NCI-H2081 (cell line): ENCODE measurements at places on chromosomes 5 and 9.

- DNase-seq, result peak; percentile 83
Measured at GRCh38 chr9:38362852-38363588, 29.5 kb upstream of the ALDH1B1 start.

DNA sequence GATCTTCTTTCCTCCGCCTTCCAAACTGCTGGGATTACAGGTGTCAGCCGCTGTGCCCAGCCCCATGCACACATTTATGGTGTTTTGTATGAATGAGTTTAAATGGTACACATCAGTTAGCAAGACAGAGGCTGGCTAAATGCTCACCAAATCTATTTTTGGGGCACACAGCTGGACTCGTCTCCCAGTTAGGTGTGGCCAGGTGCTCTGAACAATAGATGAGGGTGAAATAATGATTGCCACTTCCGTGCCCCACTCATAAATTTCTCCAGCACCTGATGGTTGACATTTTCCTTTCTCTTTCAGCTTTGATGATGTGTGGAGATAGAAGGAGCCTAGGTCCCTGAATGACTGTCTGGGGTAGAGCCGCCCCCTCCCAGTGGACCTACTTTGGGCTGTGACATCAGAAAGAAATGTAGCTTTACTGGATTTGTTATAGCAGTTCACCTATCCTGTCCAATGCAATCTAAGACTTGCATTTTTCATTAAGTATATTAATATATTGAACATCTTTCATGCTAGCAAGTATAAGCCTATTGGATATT, 8.6 kb upstream of the RAPGEF1 start:
- peak; percentile 75 for DNase-seq

GRCh38 chr5:156527611-156528010, 200.6 kb downstream of the SGCD start:
- no peak for DNase-seq

- no peak for DNase-seq
Measured at GRCh38 chr5:174464504-174465165, 259.7 kb upstream of the MSX2 start.

- no peak for DNase-seq
Measured at GRCh38 chr5:22669345-22669744, 183.8 kb downstream of the CDH12 start.

DNA sequence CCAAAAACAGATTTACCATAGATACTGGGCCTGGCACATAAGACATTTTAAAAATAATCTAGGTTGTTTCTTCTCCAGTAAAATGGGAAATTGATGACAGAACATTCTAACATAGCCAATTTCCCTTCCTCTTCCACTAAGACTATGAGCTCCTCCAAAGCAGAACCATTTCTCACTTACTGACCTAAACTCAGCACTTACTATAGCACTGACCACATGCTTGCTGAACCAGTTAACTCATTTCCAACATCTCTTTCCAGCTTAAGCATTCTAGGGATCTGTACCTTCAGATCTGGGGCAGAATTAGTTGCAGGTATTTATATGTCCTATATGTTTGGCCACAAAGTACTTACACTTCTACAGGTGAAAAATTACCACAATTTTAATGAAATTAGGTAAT, 58.9 kb downstream of the TTC39B start:
- DNase-seq, result no peak

GRCh38 chr9:100206899-100207298, 107.9 kb downstream of the INVS start:
- no peak for DNase-seq

GRCh38 chr5:137642091-137642490, 93.8 kb downstream of the KLHL3 start:
- DNase-seq, result no peak

- DNase-seq, result no peak
Measured at GRCh38 chr5:3056866-3057265, 305.4 kb upstream of the IRX2 start.

DNA sequence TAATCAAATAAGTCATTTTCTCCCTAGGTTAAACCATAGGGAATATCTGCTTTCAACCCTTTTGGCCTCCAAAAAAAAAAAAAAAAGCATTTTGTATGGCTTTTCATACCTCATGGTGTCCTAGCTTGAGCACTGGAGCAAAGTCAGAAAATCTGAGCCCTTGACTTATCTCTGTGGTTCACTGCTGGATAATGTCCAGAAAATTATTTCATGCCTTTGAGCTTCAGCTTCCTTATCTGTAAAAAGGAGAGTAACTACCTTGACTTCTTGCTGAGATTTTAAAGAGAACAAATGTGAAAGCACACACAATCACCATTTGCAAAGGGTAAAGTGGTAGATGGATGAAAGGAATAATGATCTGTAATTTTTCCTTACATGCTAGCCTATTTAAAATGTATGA, 165.9 kb downstream of the ALDH1A1 start:
- no peak for DNase-seq

GRCh38 chr5:35902046-35902672, 36.3 kb downstream of the CAPSL start:
- DNase-seq, result no peak

DNA sequence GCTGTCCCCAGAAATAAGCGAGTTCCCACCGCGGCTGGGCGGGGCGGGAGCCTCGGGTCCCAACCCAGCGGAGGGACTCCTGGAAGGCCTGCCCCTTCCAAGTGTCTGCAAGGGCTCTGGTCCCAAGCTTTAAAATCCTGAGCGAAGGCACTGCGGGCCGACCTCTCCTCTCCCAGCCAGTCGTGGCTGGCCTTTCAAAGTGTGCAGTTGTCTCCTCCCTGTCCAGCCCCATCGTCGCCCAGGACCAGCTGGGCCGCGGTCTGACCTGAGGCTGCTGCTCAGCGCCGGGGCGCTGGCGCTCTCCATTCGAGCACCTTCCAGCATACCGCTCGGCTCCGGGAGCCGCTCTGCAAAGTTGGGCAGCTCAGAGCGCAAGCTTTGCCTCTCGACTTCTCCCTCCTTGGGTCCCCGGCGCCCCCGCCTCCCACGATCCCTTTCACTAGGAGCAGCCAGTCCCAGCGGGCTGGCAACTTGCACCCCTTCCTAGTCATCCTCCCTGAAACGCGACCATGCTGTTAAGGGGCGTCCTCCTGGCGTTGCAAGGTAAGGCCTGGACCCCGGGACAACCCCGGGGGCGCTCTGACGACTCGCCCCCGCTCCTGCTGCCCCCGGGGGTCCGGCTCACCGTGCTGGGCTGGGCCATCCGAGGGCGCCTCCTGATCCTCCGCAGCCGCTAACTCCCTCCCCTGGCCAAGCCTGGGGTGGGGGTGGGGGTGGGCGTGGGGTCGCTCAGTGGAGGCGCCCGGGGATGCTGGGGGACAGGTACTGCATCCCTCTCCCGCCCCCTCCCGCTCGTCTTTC, at the start of gene MAMDC2:
TSS of gene MAMDC2 (plus strand) at position 160 of the 801 bp plus-strand sequence. CDS start at position 510, 350 bp downstream.
- DNase-seq, result peak; percentile 22

DNA sequence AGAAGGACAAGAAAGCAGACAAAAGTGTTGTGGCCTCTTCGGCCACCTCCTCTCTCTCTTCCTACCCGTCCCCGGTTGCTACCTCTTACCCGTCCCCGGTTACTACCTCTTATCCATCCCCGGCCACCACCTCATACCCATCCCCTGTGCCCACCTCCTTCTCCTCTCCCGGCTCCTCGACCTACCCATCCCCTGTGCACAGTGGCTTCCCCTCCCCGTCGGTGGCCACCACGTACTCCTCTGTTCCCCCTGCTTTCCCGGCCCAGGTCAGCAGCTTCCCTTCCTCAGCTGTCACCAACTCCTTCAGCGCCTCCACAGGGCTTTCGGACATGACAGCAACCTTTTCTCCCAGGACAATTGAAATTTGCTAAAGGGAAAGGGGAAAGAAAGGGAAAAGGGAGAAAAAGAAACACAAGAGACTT, 2.4 kb downstream of the EGR1 start:
- no peak for DNase-seq

DNA sequence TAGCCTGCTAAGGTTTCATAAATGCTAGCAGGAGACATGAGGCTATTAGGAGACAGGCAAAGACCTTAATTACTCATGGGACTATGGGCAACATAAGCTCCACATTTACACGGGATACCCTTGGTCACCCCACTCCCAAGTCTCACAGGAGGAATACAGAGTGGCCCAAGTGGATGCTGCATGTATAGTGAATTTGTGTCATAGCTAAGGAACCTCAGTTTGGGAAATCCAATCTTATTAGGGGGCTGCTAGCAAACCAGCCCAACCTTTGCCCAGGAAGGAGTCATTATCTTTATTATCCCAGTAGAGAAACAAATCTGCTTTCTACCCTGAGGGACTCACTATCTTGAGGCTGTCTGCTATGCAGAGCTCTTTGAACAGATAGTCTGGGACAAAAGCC, 405.9 kb downstream of the KIAA0825 start:
- DNase-seq, result no peak

DNA sequence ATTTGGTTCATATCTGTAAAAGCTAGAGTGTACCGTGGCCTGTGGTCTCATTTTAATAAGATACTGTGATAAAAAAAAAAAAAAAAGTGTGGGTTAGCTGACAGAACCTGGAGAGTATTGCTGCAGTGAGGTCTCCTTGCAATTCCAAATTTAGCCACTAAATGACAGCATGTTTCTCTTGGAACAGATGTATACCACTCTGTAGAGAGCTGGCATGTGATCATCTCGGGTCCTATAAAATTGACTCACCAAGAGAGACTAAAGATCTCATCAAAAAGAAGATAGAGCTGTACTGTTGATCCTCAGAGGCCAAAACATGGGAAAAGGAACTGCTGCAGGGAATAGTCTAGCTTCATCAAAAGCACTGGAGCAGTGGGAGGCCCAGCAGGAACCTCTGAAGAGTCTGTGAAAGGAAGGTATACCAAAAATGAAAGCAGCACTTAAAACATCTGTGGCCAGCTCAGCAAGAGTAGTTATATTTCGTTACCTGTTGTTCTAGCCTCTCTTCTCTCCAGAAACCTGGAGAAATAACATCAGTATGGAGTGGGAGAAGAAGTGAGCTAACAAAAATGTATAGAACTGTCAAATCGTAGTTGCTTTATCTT, 826.8 kb downstream of the EFNA5 start:
- DNase-seq, result peak; percentile 8

DNA sequence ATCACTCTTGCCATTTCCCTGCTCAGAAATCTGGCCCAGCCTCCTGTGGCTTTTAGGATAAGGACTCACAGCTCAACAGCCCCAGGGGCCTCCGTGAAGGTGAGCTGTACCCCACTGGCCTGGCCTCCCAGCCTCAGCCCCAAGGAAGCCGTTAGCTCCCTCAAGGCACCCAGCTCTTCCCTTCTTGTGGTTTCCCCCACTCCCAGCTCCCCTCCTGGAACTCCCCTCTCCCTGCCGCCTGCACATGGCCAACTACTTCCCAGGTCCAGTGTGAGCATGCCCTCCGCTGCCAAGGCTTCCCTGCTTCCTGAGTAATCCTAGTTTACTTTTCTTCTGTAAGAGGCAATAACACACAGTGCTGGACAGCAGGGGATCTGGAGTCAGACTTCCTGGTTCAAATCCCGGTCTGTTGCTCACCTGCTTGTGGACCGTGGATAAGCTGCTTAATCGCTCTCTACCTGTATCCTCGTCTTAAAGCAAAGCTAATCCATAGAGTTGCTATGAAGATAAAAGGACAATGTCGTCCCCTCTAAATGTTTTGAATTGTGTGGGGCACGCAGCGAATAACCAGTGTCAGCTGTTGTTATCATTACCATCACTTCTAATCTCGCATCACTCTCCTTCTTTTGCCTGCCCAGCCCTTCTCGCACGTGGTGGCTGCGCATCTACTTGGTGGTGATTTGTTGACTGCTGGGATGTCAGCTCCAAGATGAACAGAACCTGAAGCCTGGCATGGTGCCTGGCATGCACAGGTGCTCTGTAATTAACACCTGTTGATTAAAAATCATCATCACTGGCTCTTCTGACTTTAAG, 86.6 kb downstream of the C5orf15 start:
- peak; percentile 11 for DNase-seq

GRCh38 chr5:69454460-69455249, 37.9 kb upstream of the OCLN start:
- DNase-seq, result no peak

- peak; percentile 90 for DNase-seq
Measured at GRCh38 chr9:137046088-137046787, at the start of gene NPDC1. Gene NPDC1 (minus strand): TSS chr9:137046177. CDS start chr9:137045989, 188 bp downstream.

DNA sequence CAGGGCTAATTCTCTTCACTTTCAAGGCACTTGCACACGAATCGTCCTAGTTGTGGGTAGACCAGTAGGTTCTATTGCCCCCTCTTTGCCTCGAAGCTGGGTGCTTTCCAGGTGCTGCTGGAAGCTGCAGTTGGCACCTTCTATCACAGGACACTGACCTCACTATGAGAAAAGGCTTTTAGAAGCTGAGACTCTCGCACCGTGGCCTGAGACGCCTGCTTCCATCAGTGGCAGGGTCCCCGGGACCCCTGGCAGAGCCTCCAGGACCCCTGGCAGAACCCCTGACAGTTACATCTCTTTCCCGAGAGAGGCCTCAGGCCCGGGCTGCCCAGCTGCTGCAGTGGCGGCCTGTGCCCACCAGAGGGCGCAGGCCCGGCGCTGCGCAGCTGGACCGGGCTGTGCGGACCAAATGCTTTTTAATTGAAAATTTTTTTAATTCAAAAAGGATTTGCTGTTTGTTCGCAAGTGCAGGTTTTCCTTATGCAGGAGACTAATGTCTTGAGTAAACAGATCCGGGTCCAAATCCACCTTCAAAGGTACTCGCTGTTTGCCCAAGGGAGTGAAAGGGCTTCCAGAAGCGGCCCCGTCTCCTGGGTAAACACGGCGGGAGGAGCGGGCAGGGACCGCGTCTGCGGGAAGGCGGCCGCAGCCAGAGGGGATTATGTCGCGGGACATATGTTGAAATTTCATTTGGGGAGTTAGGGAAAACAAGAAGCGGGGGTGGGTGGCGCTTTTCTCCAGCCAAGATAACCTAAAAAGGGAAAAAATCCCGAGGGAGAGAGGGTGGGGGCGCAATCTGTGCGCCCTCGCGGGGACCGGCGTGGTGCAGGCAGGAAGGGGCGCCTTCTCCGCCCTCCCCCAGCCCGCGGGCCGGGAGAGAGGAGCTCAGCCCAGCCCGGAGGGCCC, 114.5 kb upstream of the LMX1B start:
- DNase-seq, result no peak

DNA sequence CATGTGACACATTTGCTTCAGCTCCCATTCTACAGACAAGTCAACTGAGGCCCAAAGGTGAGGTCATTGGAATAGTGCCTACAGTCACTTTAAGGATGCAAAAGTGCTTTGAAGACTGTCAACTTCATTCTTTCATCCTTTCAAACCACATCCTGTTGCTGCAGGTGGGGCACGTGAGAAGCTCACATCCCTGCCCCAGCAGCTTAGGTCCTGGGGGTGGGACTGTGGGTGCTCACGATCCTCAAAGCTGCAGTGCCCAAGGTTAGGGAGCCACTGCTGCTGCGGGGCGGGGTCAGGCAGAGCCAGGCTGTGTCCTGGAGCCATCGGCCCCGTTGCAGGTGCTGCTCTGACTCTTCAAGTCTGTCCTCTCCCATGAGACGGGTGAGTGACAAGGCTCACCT, 57.9 kb upstream of the IER5L start:
- DNase-seq, result no peak

DNA sequence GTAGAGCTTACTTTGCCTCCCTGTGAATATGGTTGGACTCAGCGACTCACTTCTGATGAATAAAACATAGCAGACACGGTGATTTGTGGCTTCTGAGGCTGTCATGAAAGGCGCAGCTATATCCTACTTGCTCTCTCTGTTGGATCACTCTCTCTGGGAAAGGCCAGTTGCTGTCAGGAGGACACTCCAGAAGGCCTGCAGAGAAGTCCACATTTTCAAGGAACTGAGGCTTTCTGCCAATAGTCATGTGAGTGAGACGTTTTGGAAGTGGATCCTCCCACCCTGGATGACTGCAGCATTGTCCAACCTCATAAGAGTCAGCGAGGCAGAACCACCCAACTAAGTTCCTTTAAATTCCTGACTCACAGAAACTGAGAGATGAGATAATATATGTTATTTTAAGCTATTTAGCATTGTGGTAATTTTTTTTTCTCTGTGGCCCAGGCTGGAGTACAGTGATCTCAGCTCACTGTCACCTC, 156.0 kb upstream of the MAST4 start:
- no peak for DNase-seq

GRCh38 chr5:159206818-159207217, 2.5 kb downstream of the RNF145 start:
- no peak for DNase-seq
